ENCODE measurements at places on chromosomes 3 and 15.
A peak's percentile ranks its signal among the peaks of the same experiment; 100 is the strongest.

DNA sequence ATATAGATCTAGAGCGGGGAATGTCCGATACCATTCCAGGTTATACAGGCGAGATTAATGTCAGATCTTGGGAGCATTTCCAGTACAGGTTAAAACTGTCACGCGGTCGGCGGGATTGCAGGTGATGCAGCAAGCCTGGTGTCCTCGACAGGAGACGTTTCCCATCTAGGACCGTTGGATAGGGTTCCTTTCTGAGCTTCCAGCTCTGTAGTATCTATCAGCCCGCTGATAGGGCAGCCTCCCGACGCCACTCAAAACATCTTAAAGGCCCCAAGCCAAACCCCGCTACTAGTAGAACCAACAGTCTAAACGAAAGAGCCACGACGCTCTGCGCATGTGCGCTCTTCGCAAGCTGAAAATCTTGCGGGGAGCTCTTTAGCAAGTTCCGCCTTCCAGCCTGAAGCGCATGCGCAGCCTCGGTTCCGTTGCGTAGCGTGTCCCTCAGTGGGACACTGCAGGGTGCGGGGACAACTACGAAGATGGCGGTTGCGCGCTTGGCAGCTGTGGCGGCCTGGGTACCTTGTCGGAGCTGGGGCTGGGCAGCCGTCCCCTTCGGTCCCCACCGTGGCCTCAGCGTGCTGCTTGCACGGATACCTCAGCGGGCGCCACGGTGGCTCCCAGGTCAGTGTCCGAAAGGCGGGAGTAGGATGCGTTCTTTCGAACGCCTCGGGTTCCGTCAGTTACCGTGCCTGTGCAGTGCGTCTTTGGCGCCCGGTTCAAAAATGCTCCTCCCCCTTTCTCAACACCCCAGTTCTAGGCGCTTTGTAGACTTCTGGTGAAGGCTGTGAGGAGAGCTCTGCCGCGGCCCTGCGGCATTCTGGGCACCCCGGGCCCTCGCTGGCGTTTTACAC lies at the start of gene ABHD10:
ABHD10 (plus strand) TSS at position 444 of the 851 bp plus-strand sequence; CDS start at position 480, 36 bp downstream.
- no peaks in the 10 kb centered on the region for H3K27me3 ChIP-seq
- H3K4me1 ChIP-seq, result no peaks in the 10 kb centered on the region
- peak within 1 kb of the TSS; percentile 58 for H3K4me3 ChIP-seq
- H3K27ac ChIP-seq, result peak within 1 kb of the TSS; percentile 92
- peak; percentile 67 for DNase-seq

GRCh38 chr3:101954361-101954760 lies 105.0 kb downstream of the NFKBIZ start:
- H3K4me3 ChIP-seq, result no peak overlapping the region
- H3K4me1 ChIP-seq, result no peaks in the 10 kb centered on the region
- no peak for DNase-seq
- H3K27ac ChIP-seq, result no peak overlapping the region
- no peaks in the 10 kb centered on the region for H3K27me3 ChIP-seq

- no peak overlapping the region for H3K27ac ChIP-seq
- DNase-seq, result no peak
- peaks cover 4% of the 10 kb centered on the region for H3K36me3 ChIP-seq
- no peaks in the 10 kb centered on the region for H3K27me3 ChIP-seq
- no peak overlapping the region for H3K4me3 ChIP-seq
Measured at GRCh38 chr3:132554437-132554836, 42.6 kb upstream of the ACKR4 start.

- H3K27me3 ChIP-seq, result no peaks in the 10 kb centered on the region
- H3K4me3 ChIP-seq, result no peak overlapping the region
- no peak overlapping the region for H3K27ac ChIP-seq
- H3K36me3 ChIP-seq, result no peaks in the 10 kb centered on the region
- no peaks in the 10 kb centered on the region for H3K4me1 ChIP-seq
- DNase-seq, result no peak
Measured at GRCh38 chr3:144544871-144545270, 573.2 kb downstream of the DIPK2A start.

DNA sequence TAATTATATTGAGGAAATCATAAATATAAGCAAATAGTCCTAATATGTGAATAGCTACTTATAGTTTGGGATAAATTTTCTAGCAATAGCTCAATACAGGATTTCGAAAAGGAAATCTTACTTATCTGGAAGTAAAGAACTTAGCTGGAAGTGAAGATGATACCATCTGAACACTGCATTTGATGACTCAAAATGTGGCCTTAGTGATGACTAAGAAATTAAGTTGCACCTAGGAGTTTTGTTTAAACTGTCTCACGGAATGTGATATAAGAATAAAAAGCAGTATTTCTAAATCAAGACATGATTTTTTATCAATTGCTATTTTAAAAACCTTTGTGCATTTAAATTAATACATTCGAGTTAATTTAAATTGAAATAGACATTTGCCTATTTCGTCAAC lies 91.2 kb downstream of the EOMES start:
- no peaks in the 10 kb centered on the region for H3K27me3 ChIP-seq
- no peak for DNase-seq
- H3K4me1 ChIP-seq, result no peaks in the 10 kb centered on the region
- no peak overlapping the region for H3K4me3 ChIP-seq
- no peaks in the 10 kb centered on the region for H3K36me3 ChIP-seq

DNA sequence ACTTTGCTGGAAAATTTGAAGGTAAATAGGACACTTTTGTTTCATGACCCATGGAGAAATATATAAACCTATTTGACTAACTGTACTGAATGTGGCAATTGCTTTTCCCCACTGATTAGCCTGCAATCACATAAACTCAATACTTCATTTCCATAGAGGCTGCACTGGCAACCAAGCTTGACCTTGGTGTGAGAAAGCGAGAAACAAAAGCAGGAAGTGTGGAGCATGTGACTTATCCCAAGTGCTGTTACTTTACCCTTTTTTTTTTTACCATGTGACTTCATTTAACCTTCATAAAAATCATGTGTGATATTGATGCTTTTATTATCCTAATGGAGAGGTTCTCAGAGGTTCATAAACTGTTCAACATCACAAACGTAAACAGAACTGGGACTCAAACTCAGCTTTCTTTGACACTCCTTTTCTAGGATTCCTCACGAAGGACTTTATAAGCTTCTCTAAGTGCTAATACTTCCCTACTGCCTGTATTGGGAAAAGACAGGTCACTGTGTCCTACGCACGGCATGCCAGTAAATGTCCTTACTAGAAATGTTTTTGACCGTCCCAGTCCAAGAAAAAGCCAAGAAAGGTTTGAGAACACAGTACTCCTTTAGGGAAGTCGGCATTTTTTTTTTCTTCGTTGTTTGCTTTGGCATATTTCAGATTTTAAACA lies 34.9 kb upstream of the ZNF385D start:
- no peak overlapping the region for H3K4me3 ChIP-seq
- peak overlapping the region; percentile 43 for H3K27ac ChIP-seq
- H3K4me1 ChIP-seq, result no peaks in the 10 kb centered on the region
- no peaks in the 10 kb centered on the region for H3K27me3 ChIP-seq
- DNase-seq, result no peak

DNA sequence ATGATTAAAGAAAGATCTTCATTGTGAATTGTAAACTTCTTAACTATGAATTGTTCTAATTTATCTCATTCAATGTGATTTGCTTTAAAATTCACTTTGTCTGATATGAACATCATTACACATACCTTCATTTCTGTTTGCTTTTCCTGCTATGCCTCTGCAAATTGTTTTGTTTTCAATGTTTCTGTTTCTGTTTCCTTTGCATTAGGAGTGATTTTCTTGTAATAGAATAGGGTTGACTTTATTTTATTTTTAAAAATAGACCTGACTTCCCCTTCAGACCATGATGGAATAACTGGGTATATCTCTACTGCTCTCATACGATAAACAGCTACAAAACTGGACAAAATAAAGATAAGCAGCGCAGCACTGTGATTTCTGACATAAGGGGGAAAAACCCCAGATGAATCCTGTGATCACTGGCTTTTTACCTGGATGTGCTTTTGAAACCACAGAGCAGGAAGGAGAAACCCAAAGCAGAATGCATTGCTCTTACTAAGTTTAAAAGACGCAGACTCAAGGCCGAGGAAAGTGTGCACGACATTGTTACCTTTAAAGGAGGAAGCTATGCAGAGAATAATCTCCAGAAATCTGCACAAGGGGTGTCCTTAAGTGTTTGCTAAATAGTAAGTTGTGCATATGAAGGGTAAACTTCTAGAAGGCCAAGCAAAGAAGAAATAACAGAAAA lies 420.2 kb downstream of the TBC1D5 start:
- H3K36me3 ChIP-seq, result no peaks in the 10 kb centered on the region
- no peak for DNase-seq
- H3K4me1 ChIP-seq, result no peaks in the 10 kb centered on the region
- no peak overlapping the region for H3K27ac ChIP-seq

GRCh38 chr3:85482213-85482490 lies 523.4 kb downstream of the CADM2 start:
- H3K4me3 ChIP-seq, result no peak overlapping the region
- H3K27ac ChIP-seq, result no peak overlapping the region
- no peak for DNase-seq
- H3K36me3 ChIP-seq, result no peaks in the 10 kb centered on the region

DNA sequence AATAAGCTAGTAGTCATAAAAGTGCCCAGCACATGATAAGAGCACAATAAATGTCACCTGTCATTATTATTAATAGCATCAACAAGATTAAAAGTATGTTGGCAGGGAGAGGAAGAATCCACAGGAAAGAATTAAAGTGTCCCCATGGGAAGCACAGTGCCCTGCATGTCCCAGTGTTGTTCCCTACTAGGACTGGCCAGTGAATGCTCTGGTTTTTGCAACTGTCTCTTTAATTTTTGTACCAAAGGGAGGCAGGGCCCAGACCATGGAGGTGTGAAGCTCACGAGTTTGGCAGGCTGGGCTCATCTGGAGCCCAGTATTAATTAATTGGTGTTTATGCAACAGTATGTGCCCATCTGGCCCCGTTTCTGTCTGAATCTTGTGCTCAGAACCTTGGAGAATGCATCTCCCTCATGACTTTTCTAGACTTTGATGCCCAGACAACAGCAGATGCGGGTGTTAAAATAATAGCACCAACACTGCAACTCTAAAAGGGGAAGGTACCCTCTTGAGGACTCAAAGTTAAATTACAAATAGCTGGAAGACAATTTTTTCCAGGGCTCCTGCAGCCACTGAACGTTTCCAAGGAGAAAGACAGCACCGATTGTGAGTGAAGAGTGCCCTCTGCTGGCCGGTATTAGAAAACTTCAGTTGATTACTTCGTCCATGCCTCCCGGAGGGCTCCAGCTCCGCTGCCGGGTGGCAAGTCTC lies 71.9 kb upstream of the SPATA12 start:
- H3K27me3 ChIP-seq, result no peaks in the 10 kb centered on the region
- peaks cover 19% of the 10 kb centered on the region for H3K4me1 ChIP-seq
- DNase-seq, result no peak
- H3K27ac ChIP-seq, result peak overlapping the region; percentile 31
- H3K4me3 ChIP-seq, result no peak overlapping the region
- no peaks in the 10 kb centered on the region for H3K36me3 ChIP-seq

- no peaks in the 10 kb centered on the region for H3K27me3 ChIP-seq
- no peak overlapping the region for H3K4me3 ChIP-seq
- no peak for DNase-seq
- no peak overlapping the region for H3K27ac ChIP-seq
Measured at GRCh38 chr3:12766541-12766940, 7.5 kb upstream of the TMEM40 start.

DNA sequence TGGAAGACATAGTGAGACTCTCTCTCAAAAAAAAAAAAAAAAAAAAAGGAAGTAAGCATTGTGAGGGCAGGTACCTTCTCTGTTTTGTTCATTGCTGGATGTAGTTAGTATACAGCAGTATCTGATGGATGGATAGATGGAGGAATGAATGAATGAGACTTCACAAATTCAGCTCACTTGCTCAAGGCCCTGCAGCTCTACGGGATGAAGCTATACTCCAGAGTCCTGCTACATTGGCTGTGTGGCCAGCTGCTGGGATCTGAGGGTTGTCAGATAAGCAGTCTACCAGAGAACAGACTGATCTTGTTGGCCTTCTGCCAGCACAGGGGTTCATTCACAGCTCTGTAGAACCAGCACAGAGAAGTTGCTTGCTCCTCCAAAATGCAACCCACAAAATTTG lies 35.0 kb downstream of the MLH1 start:
- H3K27me3 ChIP-seq, result no peaks in the 10 kb centered on the region
- no peak for DNase-seq
- no peak overlapping the region for H3K4me3 ChIP-seq

GRCh38 chr15:39427705-39428104 lies 153.2 kb upstream of the THBS1 start:
- no peak for DNase-seq
- H3K27me3 ChIP-seq, result no peaks in the 10 kb centered on the region
- H3K4me1 ChIP-seq, result no peaks in the 10 kb centered on the region
- no peak overlapping the region for H3K4me3 ChIP-seq

DNA sequence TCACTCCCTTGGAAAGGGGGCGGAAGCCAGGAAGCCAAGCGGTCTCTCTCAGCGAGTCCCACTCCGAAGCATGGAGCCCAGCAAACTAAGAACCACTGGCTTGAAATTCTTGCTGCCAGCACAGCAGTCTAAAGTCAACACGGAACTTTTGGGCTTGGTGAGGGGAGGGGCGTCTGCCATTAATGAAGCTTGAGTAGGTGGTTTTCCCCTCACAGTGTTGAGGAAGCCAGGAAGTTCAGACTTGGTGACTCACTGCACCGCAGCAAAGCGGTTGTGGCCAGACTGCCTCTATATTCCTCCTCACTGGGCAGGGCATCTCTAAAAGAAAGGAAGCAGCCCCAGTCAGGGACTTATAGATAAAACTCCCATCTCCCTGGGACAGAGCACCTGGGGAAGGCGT lies 665.4 kb upstream of the CBLB start:
- H3K4me3 ChIP-seq, result no peak overlapping the region
- H3K27me3 ChIP-seq, result no peaks in the 10 kb centered on the region
- H3K27ac ChIP-seq, result no peak overlapping the region
- H3K36me3 ChIP-seq, result no peaks in the 10 kb centered on the region

DNA sequence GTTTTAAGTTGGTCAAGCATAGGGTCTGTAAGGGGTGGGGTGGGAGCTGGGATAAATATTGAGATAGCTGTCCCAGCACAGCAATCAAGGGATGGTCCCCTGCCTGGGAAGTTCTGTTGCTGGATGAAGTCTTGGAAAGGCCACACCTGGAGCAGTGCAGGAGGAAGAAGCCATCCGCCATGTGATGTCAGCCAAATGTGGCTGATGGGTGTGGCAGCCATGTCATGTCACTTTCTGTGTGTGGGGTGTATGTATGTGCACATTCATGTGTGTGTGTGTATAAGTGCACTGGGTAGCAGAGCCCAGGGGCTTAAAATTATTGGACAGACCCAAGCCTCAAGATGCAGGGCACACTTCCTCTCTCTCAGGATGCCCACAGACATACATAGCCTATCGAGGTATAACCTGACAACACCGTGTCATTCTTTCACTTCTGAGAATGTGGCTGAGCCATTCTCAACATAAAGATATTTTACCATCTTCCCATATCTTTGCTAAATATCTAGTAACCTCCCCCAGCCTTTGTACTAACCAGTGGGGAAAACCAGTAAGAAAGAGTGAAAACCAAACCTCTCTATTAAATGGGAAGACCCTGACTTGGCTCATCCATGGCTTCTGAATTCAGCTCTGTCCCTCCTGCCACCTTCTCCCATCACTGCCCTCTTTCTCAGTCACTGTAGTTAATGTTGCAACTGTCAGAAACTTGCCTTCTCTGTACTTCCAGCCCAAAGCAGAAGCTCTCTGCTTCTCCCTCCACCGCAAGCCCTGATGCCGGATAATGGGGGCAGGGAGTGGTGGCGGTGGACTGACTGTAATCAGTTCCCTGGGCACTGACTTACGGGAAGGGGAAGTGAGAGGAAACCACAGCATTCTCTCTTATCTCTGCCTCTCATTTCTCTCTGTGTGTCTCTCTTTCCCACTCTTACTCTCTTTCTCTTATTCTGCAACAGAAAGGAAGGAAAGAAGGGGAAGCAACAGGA lies 11.2 kb downstream of the TNFSF10 start:
- peak; percentile 3 for DNase-seq
- H3K4me1 ChIP-seq, result peaks cover 56% of the 10 kb centered on the region
- H3K4me3 ChIP-seq, result no peak overlapping the region
